ENCODE measurements at places on chromosomes 7 and 10. TPM values are rescaled to one million over a fixed set of nuclear protein-coding genes. Genes with fewer than 3 reads are reported as not detected.

Gene ITPRID1
- not detected for total RNA-seq

GRCh38 chr7:156656598-156656997, 16.0 kb downstream of the RNF32 start:
- no peak overlapping the region for H3K4me3 ChIP-seq
- no peak for ATAC-seq
- no peaks in the 10 kb centered on the region for H3K36me3 ChIP-seq
- H3K27me3 ChIP-seq, result peaks cover 63% of the 10 kb centered on the region

DNA sequence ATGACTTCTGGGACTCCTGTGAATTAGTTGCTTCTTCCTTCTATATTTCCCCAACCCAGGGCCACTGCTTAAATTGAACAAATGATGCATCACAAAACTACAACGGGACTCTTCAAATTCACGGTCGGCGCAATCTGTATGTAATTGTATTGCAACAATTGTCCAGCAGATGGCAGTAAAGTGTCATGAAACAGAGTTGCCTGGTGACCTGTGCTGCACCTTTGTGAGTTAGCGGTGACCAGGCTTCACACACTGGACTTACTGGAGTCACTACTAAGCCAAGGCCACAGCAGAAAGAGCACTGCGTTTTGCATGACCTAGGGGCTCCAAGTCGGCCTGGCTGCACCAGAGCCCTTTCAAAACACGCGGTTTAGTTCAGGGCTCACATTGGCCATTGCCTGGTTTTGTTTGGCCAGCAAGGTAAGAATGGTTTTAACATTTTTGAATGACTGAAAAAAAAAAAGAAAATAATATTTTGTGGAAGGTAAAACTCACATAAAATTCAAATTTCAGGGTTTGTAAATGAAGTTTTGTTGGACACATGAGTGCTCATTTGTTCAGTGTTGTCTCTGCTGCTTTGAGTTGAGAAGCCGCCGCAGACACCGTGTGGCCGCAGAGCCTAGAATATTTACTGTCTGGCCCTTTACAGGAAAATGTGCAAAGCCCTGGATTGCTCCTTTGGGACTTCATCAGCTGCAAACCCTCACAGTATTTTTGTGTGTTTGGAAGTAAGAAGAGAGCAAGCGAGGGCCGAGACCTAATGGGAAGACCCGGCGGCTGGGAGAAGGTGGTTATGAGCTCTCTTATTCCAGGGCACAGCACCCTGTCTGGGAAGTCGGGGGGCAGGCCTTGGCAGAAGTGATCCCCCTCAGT, 23.2 kb upstream of the ZNF32 start:
- H3K4me1 ChIP-seq, result peaks cover 46% of the 10 kb centered on the region
- no peak overlapping the region for H3K27ac ChIP-seq
- peak; percentile 62 for ATAC-seq

- H3K27ac ChIP-seq, result no peak overlapping the region
- no peaks in the 10 kb centered on the region for H3K27me3 ChIP-seq
- no peak overlapping the region for H3K4me3 ChIP-seq
- no peaks in the 10 kb centered on the region for H3K4me1 ChIP-seq
- peaks cover 23% of the 10 kb centered on the region for H3K36me3 ChIP-seq
- no peak for ATAC-seq
These were observed 18.6 kb downstream of the DMTF1 start for GRCh38 chr7:87170828-87171227.

- peak; percentile 1 for ATAC-seq
- H3K4me1 ChIP-seq, result peaks cover 67% of the 10 kb centered on the region
These were observed 6.5 kb upstream of the AP5Z1 start for GRCh38 chr7:4768597-4769569.

DNA sequence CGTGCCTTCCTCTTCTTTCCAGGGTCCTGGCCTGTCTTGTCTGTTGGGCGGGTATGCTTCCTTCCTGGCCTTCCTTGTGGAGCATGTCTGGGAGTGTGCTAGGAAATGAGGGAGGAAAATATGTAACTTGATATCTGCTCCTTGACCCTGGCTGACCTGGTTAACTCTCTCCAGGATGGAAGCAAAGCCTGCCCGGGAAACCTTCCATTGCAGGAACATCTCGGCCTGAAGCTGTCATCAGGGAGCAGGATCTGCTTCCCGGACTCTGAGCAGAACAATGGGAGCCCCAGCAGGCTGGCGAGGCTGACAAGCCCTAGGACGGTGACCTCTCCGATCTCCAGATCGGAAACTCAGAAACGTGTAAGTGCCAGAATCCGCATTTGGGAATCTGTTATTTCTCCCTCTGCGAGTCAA, 340.3 kb downstream of the FRMD4A start:
- no peaks in the 10 kb centered on the region for H3K36me3 ChIP-seq
- peak overlapping the region; percentile 60 for H3K27ac ChIP-seq
- no peaks in the 10 kb centered on the region for H3K27me3 ChIP-seq
- peaks cover 5% of the 10 kb centered on the region for H3K4me1 ChIP-seq
- peak overlapping the region; percentile 18 for H3K4me3 ChIP-seq

- H3K4me3 ChIP-seq, result no peak overlapping the region
- H3K27me3 ChIP-seq, result peaks cover 14% of the 10 kb centered on the region
- H3K36me3 ChIP-seq, result no peaks in the 10 kb centered on the region
- no peak overlapping the region for H3K27ac ChIP-seq
- ATAC-seq, result no peak
- no peaks in the 10 kb centered on the region for H3K4me1 ChIP-seq
These were observed 44.2 kb upstream of the PIK3AP1 start for GRCh38 chr10:96764425-96765060.

Gene CXCL12
- 65.7 TPM for total RNA-seq

DNA sequence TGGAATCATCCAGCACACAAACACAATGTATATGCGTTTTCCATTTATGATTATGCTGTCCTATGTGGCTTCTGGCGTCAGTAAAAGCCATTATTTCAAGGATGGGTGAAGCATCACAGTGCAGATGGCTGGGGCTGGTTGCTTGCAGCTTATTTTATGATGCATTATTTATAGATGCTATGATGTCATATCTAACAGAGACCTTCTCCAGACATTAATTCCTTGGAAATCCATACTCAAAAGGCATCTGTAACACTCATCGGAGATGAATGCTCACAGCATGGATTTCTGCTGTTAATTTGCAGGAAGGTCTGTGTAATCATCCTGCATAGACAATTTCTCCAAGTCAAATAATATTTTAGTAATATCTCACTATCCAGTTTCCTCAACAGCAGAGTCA, 7.2 kb downstream of the RGS10 start:
- H3K27me3 ChIP-seq, result no peaks in the 10 kb centered on the region
- no peak overlapping the region for H3K4me3 ChIP-seq
- no peak overlapping the region for H3K27ac ChIP-seq
- no peaks in the 10 kb centered on the region for H3K4me1 ChIP-seq

Gene SEC31B
- 1.1 TPM for total RNA-seq

GRCh38 chr7:145848691-145849090, 267.9 kb upstream of the CNTNAP2 start:
- no peaks in the 10 kb centered on the region for H3K36me3 ChIP-seq
- H3K4me1 ChIP-seq, result no peaks in the 10 kb centered on the region
- no peaks in the 10 kb centered on the region for H3K27me3 ChIP-seq
- no peak for ATAC-seq

Gene TMEM225B
- 1.6 TPM for total RNA-seq

Data from gastroesophageal sphincter (tissue), 4 donors.